ENCODE measurements at places on chromosomes 16 and 17. TPM values are rescaled to one million over a fixed set of nuclear protein-coding genes. Genes with fewer than 3 reads are reported as not detected.
A peak's percentile ranks its signal among the peaks of the same experiment; 100 is the strongest.

DNA sequence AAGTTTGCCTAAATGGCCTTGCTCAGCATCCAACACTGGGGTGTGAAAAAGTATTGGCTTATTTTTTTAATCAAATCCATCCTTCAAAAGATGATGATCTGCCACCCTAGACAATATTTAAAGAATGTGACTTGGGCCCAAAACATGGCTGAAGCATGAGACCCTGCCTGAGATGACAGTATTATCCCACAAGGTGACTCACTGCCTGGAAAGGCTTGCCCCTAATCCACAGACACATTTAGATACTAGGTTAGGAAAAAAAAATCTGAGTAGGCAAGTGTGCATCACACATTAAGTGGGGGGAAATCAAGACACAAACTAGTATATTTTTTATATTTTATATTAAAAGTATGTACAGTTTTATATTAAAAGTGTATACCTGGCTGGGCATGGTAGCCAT lies 38.4 kb downstream of the TOM1L2 start:
- no peak overlapping the region for H3K4me3 ChIP-seq
- DNase-seq, result no peak
- peaks cover 6% of the 10 kb centered on the region for H3K4me1 ChIP-seq

The CYLD gene
- 30.9 TPM for total RNA-seq

- no peak overlapping the region for H3K27ac ChIP-seq
- H3K27me3 ChIP-seq, result no peaks in the 10 kb centered on the region
- no peak for DNase-seq
- H3K36me3 ChIP-seq, result no peaks in the 10 kb centered on the region
- no peak overlapping the region for H3K4me3 ChIP-seq
- no peaks in the 10 kb centered on the region for H3K4me1 ChIP-seq
These were observed 47.3 kb downstream of the TTC19 start for GRCh38 chr17:16046966-16047365.

DNA sequence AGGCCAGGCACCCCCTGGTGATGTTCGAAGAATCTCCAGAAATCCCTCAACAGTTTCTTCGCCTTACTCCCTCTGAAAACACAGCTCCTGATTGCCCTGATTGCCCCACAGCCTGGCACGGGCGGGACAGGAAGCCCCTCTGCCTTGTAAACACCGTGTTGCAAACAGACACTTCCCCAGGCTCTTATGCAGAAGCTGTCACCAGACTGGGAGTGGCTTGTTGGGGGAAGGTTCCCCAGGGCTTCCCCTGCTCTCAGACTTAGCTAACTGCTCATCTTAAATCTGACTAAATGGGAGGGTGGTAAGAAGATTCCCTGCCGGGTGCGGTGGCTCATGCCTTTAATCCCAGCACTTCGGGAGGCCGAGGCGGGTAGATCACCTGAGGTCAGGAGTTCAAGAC lies 11.2 kb downstream of the PIK3R5 start:
- no peaks in the 10 kb centered on the region for H3K36me3 ChIP-seq
- no peak for DNase-seq
- H3K27me3 ChIP-seq, result no peaks in the 10 kb centered on the region
- no peak overlapping the region for H3K4me3 ChIP-seq
- no peak overlapping the region for H3K27ac ChIP-seq
- H3K4me1 ChIP-seq, result no peaks in the 10 kb centered on the region

- no peak overlapping the region for H3K4me3 ChIP-seq
- H3K4me1 ChIP-seq, result no peaks in the 10 kb centered on the region
- H3K27ac ChIP-seq, result no peak overlapping the region
- no peaks in the 10 kb centered on the region for H3K36me3 ChIP-seq
- no peaks in the 10 kb centered on the region for H3K27me3 ChIP-seq
These were observed 98.2 kb upstream of the WSCD1 start for GRCh38 chr17:5971969-5972368.

The NDRG4 gene
- total RNA-seq, result 1.6 TPM

GRCh38 chr17:1104222-1104621 lies 75.6 kb downstream of the ABR start:
- no peak overlapping the region for H3K4me3 ChIP-seq
- H3K27me3 ChIP-seq, result no peaks in the 10 kb centered on the region
- H3K27ac ChIP-seq, result no peak overlapping the region
- no peaks in the 10 kb centered on the region for H3K36me3 ChIP-seq
- DNase-seq, result peak; percentile 59

The MT4 gene
- total RNA-seq, result not detected

The C17orf78 gene
- total RNA-seq, result not detected

DNA sequence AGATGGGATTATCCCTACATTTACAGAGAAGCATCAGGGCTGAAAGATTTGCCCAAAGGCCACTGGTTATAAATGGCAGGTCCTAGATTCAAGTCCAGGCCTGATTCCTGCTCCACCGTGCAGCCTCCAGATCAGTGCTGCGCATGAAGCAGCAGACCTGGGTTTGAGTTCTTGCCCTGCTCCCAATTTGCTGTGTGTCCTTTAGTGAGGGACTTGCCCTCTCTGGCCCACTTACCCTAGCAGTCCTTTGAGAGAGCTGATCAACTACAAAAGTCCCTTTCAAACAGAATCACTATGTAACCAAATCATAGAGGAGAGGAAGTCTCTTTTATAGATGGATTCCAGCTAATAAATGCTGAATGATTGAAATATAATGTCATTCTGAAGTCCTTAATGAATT lies 200.4 kb downstream of the RAB11FIP4 start:
- H3K4me1 ChIP-seq, result no peaks in the 10 kb centered on the region

GRCh38 chr16:82011199-82011641 lies at the start of gene SDR42E1:
Gene SDR42E1 (minus strand): TSS chr16:82011470. CDS start chr16:82000858, 10,612 bp downstream.
- no peaks in the 10 kb centered on the region for H3K4me1 ChIP-seq
- peak within 1 kb of the TSS; percentile 45 for H3K4me3 ChIP-seq
- no peaks in the 10 kb centered on the region for H3K27me3 ChIP-seq
- DNase-seq, result no peak

The ABCC11 gene
- not detected for total RNA-seq

The ADAMTS18 gene
- total RNA-seq, result 0.45 TPM
